ENCODE measurements at places on chromosomes 1 and 21. TPM values are rescaled to one million over a fixed set of nuclear protein-coding genes. Genes with fewer than 3 reads are reported as not detected.

The GPR3 gene
- 0.73 TPM for total RNA-seq

The NFASC gene
- 0.07 TPM for total RNA-seq

The DOCK7 gene
- 11.3 TPM for total RNA-seq

The KRTAP12-2 gene
- total RNA-seq: not detected

The KCNJ9 gene
- total RNA-seq: not detected

The B3GALT2 gene
- total RNA-seq: 0.80 TPM

The PTPRU gene
- 0.16 TPM for total RNA-seq

The PGLYRP3 gene
- not detected for total RNA-seq

The KLF17 gene
- not detected for total RNA-seq

The PDC gene
- total RNA-seq: not detected

The BRINP3 gene
- total RNA-seq: not detected
